ENCODE measurements at places on chromosomes 4 and X.

DNA sequence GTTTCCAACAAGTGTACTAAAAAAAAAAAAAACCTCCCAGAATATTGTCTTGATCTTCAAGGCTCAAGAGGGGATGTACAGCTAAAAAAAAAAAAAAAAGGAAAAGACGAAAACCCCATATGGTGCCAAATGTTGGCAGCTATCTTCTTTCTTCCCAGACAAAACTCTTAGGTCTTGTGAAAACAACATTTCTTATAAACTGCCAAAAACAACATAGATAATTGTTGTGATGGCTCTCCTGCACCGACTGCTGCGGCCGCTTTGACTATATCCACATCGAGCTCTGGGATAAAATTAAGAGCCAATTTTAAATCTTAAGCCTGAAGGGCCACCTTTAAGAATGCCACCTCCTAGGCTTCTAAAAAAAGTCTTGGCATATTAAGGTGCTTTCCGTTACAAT, 23.5 kb downstream of the PDGFC start:
- DNase-seq: no peak

- no peak for DNase-seq
These were observed 45.9 kb upstream of the NUDT6 start for GRCh38 chr4:122968227-122968812.

DNA sequence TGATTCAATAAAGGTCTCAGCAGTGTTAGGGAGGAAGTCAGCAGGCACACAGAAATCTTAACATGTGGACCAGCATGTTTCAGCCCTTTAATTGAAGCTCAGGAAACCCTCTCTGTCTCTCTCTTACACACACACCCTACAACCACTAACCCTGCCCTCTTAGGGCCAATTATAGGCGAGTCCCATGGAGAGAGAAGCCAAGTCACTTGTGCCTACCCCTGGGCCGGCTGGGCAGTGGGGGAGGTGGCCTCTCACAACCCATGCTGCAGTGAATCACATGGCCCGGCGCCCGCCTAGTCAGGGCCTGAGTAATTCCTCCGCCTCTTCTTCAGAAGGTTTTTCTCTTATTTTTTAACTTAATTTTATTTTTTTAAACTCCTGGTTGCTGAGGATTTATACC, 3.7 kb downstream of the FGD1 start:
- DNase-seq: no peak

DNA sequence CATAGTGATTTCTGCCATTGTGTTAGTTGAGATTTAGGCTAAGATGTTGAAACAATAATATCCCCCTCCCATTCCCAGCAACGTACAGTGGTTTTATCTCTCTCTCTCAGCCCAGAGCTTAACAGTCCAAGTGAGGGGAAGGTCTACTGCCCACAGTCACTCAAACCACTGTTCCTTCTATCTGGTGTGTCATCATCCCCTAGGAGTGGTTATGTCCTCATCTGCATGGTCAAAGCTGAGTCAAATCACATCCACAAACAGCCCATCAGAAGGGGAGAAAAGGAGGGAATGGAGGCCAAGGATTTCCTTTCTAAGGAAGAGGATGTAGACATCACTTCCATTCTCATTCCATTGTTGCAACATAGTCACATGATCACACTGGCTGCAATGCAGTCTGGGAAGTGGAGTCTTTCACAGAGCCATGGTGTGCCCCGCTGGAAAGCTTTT, 42.8 kb upstream of the CHRNA9 start:
- DNase-seq: no peak

- no peak for DNase-seq
These were observed 32.6 kb upstream of the NKX6-1 start for GRCh38 chr4:84531689-84532088.

Data from dorsolateral prefrontal cortex (tissue), 122 donors.